ENCODE measurements at places on chromosomes 6 and 20.

- peak; percentile 20 for DNase-seq
Observed at GRCh38 chr20:11686820-11687543, 230.7 kb upstream of the BTBD3 start.

- DNase-seq: no peak
Observed at GRCh38 chr20:32632461-32633354, 41.0 kb downstream of the C20orf203 start.

- DNase-seq: no peak
Observed at GRCh38 chr6:41722969-41723529, 12.4 kb downstream of the TFEB start.

DNA sequence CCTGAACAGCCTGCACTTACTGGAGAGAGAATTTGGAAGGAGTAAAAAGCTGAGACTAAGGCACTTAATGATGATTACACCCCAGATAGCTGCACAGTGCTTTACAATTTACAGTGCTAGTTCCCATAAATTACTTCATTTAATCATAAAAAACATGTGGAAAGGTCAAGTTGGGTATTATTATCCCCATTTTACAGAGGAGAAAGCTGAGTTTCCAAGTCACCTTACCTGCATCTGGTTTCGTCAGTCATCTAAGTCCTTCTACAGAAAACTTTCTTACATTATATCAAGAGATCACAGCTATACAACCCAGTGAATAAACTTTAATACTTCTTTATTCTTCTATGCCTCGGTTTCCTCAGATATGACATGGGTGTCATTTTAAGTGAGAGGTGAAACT, 3.3 kb downstream of the PTPRK start:
- no peak for DNase-seq

DNA sequence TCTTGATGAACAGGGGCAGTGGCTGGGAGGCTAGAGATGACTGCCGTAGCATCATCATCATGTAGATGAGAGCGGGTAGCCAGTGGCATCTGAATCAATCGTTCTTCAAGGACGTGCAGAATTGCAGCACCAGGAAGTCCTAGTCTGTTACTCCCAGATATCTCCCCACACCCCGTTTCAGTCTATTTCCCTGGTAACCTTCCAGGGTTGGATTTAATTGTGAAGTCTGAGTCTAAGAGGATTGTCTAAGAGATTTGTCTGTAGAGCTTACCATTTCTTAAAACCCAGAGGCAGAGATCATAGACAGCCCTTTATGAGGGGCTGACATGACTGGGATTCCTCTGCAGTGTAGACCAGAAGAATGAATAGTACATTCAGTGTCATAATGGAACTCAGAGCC, 16.6 kb upstream of the CD83 start:
- DNase-seq: no peak

DNA sequence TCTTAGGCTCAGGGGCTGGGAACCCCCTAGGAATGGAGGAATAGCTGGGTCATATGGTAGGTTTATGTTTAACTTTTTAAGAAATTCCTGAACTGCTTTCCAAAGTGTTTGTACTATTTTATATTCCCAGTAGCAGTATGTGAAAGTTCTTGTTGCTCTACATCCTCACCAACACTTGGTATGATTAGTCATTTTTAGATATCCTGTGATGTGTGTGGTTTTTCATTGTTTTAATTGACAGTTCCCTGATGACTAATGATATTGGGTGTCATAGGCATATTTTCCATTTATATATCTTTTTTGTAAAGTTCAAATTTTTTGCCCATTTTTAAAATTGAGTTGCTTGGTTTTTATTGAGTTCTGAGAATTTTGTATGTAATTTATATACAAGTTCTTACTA, 72.3 kb downstream of the SLC16A10 start:
- no peak for DNase-seq

- DNase-seq: no peak
Observed at GRCh38 chr6:56088641-56089040, 158.7 kb downstream of the COL21A1 start.

- DNase-seq: peak; percentile 76
Observed at GRCh38 chr6:148559848-148560433, 186.9 kb upstream of the UST start.

- no peak for DNase-seq
Observed at GRCh38 chr6:38774929-38775707, 60.0 kb downstream of the DNAH8 start.

DNA sequence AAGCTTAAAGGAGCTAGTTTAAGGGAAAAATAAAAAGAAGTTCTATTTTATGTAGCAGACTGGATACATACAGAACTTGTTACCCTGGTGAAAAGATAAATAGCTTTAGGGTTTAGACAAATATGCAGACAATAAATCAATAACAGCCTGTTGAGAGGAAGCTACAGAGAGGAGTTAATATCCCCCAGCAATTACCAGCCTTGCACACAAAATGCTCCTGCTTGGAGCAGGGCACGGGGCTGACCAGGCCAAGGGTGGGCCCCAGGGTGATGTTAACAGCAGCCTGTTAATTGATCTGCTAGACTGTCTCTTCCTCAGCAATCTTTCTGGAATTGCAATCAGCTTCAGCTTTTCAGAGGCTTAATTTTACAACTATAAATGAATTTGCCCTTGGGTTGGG, 125.1 kb upstream of the SOX4 start:
- no peak for DNase-seq

GRCh38 chr6:118042855-118043254, 135.8 kb downstream of the SLC35F1 start:
- DNase-seq: no peak

DNA sequence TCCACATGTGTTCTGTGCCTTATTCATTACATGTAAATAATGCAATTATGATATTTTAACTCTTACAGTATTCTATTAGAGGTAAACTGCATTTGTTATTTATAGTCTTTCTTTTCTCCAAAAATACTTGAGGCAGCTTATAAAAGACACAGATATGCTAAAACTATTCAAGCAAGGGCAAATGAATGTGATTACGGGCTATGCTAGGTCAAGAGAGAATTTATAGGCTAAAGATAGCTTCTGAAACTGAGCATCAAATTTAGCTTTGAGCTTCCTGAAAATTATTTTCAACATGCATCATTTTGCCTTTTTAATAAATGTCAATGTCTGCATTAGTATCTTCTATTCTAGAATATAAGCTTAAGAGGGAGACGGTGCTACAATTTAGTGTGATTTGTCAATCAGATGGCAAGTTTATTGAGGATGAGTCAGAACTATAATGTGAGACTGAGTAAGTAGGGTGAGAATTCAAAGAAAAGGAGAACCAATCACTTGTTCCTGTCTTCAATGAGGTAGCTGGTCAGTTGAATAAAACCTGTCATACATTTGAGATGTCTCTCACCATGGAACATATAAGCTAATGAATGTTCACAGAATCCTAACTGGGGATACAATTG, 669.4 kb upstream of the CITED2 start:
- DNase-seq: peak; percentile 67

- DNase-seq: no peak
Observed at GRCh38 chr20:56630506-56631317, 1.6 kb downstream of the TFAP2C start.

DNA sequence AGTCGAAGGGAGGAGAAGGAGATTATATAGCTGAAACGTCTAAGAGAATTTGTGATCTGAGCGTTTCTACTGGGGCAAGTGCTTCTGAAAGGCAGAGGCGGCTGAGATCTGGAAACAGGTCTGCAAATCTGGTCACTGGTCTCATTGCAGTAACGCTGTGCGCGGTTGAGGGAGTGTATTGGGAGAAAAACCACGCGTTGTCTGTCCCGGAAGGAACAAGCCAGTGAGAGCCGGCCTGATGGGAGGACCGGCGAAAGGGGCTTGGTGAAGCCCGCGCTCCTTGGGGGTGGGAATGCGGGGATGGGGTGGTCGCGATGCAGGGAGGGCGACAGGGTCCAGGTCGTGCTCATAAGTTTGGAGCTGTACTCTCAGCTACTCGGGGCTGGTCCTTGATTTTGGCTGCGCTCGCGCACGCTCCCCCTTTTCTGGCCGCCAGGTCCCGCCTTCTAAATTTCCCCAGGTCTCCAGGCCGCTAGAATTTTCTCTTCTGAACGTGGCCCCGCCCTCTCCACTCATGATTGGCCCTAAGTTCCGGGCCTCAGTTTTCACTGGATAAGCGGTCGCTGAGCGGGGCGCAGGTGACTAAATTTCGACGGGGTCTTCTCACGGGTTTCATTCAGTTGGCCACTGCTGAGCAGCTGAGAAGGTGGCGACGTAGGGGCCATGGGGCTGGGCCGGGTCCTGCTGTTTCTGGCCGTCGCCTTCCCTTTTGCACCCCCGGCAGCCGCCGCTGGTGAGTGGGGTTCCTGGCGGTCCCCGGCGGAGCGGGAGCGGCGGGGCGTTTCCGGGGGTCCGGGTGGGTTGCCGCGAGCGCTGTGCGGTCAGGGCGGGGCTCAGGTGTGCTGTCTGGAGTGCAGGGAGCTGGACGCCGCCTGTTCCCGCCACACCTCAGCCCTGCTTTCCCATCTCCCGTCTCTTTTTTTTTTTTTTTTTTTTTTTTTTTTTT, at the start of gene MICB:
TSS of gene MICB (plus strand) at position 615 of the 946 bp plus-strand sequence. CDS start at position 664, 49 bp downstream.
- peak; percentile 92 for DNase-seq
